ENCODE measurements at places on chromosomes 2 and 18.

GRCh38 chr2:158786897-158787296 lies 8.2 kb upstream of the DAPL1 start:
- no peak for DNase-seq

GRCh38 chr18:42141439-42141838 lies 186.4 kb downstream of the PIK3C3 start:
- DNase-seq: no peak

DNA sequence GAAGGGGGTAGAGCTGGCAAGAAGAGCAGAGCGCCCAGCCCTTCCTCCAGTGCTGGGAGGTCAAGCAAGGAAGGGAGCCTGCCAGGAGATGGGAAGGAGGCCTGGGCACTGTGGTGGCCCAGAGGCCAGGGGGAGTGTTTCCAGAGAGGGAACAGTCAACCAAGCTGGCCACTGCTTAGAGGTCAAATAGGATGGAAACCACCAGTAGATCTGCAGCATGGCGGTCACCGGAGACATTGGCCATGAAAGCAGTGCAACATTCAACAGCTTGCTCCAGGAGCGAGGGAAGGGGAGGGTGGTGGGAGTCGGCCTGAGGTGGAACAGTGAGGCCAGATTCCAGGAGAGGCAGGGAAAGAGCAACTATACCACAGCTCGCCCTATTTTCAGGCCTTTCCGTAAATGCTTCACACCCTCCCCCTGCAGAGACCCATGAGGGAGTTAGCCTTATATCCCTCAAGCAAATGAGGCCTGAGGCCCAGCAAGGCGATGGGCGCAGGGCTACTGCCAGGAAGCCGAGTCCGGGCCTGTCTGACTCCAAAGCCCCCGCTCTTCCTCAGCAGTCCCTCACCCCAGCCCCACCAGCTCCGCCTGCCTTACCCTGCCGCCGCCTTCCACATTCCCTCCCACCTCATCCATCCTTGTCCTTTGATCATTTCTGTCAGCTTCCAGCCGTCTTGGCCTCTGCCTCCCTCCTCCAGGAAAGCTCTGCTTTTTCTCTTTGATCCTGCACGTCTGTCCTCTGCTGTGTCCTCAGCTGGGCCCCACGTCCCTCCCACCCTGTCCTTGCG lies 17.0 kb downstream of the KCNK3 start:
- no peak for DNase-seq

- DNase-seq: no peak
Observed at GRCh38 chr2:48198371-48198770, 292.1 kb upstream of the FBXO11 start.

GRCh38 chr18:26791676-26792075 lies 73.8 kb downstream of the AQP4 start:
- no peak for DNase-seq

DNA sequence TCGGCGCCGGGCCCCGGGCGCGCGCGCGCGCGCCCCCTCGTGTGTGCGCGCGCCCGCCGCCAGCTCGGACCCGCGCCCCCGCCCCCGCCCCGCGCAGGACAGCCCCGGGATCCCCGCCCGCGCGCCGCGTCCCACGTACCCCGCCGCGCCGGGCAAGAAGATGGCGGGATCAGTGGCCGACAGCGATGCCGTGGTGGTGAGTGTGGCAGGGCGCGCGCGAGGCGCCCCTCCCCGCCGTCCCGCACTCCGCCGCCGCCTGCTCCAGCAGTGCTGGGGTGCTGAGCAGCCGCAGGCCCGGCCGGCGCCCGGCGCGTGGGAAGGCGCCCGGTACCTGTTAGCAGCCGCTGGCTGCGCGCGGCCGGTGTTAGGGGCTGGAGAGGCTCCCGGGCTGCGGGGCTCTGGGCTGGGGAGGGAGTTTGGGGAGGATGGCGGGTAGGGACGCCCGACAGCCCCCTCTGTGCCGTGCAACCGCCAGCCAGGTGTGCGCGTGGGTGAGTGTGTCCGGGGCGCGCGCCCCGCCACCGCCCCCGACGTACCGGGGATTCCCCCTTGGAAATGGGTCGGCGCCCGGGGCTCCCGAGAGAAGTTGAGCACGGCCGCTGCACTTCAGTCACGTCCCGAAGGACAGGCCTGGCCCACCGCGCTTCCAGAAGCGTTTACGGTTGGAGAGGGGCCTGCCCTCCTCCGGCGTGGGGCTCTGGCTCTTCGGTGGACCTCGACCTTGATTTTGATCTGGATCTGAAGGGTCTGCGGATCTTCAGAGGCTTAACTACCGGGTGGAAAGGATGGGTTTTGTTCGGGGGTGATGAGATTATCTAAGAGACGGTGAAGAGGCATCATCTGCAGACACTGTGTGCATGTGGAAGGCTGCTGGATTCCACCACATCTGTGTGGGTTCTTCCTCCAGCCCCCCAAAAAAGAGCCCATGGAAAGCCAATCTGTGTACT lies 697 bp downstream of the LGALSL start:
- no peak for DNase-seq

DNA sequence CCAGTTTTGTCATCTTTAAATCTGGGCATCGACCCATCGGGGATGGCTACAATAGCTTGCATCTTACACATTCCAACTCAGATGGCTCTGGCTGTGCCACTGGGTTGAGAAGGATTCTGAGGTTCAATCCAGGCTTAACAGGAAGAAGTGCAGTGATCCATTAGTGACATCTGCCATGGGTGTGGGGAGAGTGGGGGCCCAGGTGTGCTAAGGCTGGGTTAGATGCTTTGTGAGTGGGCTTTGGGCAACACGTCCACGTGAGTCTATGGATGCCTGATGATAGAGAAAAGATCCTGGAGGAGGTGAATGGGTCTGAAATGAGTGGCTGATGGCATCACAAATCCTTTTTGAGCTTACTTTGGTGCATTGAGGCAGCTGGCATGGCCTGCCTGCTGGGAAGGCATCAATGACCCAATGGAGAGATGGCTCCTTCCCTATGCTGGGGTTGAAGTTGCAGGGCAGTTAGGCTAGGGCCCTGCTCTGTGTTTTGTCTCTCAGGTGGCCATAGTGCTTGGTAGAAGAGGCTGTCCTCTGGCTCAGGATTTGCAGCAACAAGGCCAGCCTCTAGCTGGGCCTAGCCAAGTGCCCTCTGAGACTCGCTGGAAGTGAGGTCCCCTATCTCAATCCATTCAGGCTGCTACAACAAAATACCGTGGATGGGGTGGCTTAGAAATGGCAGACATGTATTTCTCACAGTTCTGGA lies 56.7 kb downstream of the HS1BP3 start:
- DNase-seq: no peak

GRCh38 chr2:163768881-163769695 lies 33.3 kb upstream of the FIGN start:
- no peak for DNase-seq

- DNase-seq: no peak
Observed at GRCh38 chr2:148965623-148966437, 72.7 kb upstream of the LYPD6B start.

Data from cortex of kidney (tissue), 1 donor.